ENCODE measurements at places on chromosomes 5 and 9.

DNA sequence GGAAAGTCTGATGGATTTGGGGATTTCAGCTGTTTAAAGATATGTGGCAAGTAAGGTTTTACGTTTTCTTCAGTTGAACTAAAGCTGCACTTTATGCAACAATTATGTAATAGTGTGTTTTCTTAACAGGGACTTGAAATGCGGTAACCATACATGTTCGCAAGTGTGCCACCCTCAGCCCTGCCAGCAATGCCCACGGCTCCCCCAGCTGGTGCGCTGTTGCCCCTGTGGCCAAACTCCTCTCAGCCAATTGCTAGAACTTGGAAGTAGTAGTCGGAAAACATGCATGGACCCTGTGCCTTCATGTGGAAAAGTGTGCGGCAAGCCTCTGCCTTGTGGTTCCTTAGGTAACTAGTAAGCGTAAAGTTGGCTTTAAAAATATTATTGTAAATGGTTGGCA, 28.5 kb downstream of the NFX1 start:
- DNase-seq = no peak

- DNase-seq = no peak
Measured at GRCh38 chr9:752681-753200, 88.8 kb upstream of the DMRT1 start.

- no peak for DNase-seq
Measured at GRCh38 chr9:76067696-76068095, 177.2 kb downstream of the PCSK5 start.

DNA sequence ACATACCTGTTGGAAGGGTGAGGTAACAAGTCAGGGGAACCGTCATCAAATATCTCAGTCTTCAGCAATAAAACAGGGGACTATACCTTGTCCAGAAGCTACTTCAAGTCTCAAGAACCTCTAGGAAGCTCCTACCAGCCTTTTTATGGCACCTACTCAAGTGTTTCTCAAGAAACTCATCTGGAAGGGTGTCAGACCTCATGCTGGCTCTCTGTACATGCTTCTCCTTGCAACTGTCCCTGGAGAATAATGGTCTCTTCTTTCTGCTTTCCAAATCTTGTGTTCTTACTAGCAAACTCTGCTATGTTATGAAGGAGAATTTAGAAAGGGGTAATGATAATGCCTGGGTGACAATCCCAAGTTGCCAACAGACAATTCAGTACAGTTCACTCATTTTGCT, 8.3 kb upstream of the PTAR1 start:
- no peak for DNase-seq

DNA sequence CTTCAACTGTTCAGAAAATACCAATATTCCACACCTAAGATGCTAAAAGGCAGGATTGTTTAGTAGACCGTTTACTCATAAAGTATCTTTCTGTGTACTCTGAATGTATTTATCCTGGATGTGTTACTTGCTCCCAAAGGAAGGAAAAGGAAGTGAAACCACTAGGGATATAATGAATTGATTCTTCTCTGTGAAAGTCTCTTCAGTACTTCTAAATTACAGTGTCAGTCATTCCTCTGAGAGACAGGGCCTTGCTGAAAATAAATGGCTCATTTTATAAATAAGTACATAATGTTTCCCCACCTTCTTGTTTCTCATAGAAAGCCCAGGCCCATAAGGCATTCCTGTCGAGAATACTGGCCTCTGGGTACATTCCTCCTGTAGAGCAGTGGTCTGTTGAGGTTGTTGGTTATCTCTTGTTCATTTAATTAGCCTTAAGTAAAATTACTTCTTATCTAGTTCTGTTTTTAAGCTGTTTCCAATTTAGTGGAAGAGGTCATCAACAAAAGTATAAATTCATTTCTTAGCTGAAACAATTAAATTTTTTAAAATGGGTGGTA, 1.6 kb downstream of the HAPLN1 start:
- no peak for DNase-seq

DNA sequence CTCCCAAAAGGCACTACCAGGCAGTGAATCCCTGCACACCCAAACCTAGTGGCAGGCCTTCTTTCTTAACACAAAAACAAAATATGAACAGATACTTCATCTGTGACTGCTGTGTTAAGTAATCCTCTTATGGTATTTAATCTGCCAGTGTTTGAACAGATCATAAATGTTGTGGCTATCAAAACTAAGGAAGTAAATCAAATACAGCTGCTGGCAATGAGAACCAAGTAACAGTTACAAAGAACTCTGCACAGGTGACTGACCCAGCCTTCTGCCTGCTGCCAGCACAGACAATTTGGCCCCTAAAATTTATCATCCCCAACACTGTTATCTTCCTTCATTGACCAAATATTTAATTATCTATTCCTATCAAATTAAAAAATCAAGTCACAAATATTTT, 78.0 kb downstream of the GNAQ start:
- no peak for DNase-seq

- DNase-seq = no peak
Measured at GRCh38 chr9:125532812-125533594, 174.0 kb downstream of the MAPKAP1 start.

DNA sequence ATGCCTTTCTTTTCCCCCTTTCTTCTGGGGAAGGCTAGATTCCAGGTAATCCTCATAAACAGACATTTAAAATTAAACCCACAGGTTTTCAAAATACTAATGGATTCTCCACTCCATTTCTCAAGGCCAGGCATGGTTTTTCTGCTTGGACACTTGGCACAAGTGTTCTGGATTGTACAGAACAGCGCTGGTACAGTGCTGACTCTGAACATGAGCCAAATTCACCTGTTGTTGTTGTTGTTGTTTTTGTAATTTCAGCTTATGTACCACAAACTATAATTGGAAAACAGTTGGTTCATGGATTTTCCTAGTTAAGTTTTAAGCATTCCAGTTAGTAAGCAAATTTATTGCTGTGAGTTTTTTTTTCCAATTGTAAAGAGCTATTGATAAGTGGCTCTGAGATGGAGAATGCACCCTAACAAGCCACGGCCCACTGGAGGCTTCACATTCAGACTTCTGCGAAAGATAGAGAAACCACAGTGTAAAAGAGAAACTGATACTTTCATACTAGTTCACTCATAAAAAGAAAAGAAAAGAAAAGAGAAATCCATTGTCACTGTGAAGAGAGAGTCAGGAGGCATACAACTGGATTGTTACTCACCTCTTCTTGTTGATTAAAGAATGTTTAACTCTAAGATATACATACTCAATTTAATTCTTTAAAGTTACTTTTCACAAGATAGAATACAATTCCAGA, 16.2 kb upstream of the ITGA1 start:
- peak; percentile 17 for DNase-seq

GRCh38 chr9:120681121-120681520, 33.1 kb downstream of the MEGF9 start:
- no peak for DNase-seq

GRCh38 chr5:131416729-131417128, 152.9 kb downstream of the CDC42SE2 start:
- no peak for DNase-seq

GRCh38 chr9:121776739-121777637, 125.6 kb downstream of the DAB2IP start:
- DNase-seq = no peak

DNA sequence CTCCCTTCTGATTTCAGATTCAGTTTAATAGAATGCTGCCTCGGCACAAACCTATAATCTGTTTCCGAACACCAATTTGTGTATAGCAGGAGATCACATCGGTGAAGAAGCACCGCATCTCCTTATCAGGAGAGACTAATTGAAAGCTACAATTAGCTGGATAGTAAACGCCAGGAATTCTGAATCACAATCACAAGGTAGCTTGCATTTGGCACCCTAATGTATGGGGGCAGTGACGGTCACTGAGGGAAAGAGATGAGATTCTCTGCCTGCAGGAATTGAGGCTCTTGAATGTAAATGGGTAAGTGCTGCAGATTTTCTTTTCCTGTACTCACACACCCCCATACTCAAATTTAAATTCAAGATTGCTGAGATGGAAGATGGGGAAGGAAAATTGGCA, 373.6 kb upstream of the ZNF608 start:
- no peak for DNase-seq

- no peak for DNase-seq
Measured at GRCh38 chr5:42855811-42856210, 44.1 kb upstream of the SELENOP start.

DNA sequence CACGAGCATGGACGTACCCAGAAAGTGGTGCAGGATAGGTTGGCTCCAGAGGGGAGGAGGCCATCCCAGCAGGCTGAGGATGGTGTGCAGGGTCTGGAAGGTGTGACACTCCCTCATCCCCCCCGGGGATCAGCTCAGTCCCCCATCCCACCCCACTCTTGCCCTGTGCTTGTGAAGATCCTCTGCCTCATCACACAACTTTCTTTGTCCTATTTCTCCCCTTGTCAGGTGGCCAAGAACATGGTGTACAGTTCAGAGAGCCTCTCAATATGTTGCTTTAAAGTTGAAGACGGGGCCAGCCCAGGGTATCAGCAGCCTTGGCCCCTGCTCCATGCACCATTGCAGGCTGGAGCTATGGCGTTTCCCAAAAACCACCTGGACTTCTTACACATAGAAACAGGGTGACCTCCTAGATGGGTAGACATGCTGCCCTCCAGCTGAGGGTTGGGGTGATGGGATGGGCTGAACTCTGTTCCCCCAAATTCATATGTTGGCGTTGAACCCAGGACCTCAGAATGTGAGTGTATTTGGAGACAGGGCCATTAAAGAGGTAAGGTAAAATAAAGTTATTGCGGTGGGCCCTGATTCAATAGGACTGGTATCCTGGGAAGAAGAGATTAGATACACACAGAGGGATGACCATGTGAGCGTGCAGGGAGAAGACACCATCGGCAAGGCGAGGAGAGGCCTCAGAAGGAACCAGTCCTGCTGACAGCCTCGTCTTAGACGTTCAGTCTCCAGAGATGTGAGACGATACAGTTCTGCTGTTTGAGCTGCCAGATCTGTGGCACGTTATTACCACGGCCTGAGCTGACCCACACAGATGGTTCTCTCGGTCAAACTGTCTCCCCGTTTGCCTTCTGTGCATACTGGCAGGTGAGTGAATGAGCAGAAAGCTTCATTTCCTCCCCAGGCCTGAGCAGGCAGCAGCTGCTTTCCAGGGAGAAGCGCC, 272.5 kb downstream of the GADD45G start:
- DNase-seq = no peak

DNA sequence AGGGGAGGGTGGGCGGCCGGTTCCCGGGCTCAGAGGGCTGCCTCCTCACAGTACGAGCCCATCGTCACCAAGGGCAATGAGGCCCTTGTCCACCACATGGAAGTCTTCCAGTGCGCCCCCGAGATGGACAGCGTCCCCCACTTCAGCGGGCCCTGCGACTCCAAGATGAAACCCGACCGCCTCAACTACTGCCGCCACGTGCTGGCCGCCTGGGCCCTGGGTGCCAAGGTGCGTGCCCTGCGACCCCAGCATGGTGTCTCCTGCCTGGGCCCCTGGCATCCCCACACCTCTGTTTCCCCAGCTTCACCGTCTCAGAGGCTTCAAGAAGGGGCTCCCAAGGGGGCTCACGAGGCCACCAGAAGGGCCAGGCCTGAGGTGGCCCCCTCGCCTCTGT, 7.2 kb downstream of the DBH start:
- no peak for DNase-seq

DNA sequence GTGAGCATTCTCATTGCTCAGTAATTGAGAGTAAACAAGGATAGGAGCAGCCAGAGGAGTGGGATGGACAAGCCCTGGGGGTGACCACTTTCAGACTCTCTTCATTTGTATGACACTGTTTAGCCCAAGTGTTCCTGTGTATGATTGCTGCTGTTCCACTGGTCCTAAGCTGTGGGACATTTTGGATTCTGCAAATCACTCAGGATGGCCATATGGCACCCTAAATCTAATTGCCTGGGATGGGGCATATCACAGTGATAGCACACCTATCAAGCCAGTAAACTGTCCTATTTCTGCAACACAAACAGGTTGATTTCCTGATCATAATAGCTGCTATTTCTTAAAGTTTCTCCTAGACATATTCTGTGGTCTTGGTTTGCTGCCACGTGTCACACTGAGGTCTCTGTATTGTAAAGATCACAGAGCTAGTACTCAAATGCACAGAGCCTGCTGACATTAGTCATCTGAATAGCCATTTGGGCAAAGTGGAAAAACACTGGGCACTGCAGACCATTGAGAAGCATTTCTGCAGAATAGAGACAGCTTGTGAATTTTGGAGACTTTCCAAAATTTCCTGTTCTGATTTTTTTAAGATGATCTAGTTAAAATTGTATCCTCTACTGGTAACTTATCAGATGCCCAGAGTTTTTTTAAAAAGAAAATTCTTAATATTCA, 320.2 kb downstream of the RFX3 start:
- DNase-seq = no peak

- DNase-seq = no peak
Measured at GRCh38 chr5:154614595-154614994, 136.6 kb upstream of the HAND1 start.

DNA sequence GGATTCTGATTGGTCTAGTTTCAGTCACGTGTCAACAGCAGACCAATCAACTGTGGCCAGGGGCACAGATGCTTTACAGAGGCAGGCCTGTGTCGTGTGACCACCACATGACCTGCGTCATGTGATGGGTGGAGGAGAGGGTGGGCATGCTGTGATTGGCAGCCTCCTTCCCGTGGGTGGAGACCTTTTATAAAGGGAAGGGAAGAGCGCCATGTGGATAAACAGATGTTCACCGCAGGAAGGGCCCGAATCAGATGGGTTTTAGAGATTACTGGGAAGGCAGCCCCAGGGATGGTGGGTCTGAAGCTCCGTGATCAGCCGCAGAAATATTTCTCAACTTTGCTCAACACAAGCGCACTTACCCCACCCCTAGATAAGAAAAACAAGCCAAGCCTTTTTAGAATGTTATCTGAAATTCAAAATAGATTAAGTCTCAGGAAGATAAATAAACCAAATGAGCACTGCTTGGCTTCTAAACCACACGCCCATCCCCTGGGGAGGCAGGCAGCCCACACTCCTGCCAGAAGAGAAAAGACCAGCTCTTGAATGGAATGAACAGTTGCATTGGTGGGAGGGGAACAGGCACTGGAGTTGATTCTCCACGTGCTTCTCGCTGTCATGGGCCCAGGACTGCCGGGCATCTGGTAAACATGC, 43.6 kb downstream of the ROPN1L start:
- no peak for DNase-seq

DNA sequence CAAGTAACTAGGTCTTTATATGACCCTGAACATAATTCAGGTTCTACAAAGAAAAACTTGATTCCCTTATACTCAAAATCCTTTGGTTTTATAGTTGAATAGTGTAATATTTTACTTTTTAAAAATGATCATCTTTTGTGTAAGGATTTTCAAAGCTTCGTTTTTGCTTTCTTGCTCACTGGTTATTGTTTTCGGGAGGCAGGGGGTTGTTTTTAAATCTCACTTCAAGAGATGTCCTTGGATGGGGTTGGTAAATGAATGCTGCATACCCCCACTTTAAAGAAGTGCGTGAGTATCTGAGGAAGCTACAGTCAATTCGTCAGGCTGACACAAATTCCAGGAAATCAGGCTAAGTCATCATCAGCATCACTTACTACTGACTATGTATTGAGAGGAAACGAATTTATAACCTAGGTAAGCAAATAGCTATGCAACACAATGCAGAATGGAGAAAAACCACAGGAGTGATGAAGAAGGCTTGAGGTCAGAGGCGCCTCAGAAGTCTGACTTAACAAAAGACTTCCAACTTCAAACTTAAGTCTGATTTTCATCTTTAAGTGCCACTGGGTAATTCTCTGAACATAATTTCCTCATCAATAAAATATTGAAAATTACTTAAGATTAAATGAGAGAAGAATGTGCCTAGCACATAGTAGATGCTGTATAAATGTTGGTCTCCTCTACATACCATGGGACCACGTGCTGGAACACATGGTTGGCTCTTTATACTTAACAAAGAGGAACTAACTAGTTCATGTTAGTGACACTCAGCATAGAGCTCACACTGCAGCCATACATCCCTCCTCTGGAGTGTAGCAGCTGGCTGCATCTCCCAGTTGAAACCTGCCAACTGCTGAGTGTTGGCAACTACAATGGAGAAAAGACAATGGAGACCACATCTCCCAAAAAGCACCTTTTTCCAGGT, 106.0 kb upstream of the KIF2A start:
- DNase-seq = no peak
